ENCODE measurements at places on chromosomes 7 and 10.

GRCh38 chr7:70616211-70616610 lies 515.7 kb upstream of the GALNT17 start:
- H3K4me1 ChIP-seq: no peaks in the 10 kb centered on the region
- H3K27ac ChIP-seq: no peak overlapping the region
- DNase-seq: no peak
- no peaks in the 10 kb centered on the region for H3K36me3 ChIP-seq

DNA sequence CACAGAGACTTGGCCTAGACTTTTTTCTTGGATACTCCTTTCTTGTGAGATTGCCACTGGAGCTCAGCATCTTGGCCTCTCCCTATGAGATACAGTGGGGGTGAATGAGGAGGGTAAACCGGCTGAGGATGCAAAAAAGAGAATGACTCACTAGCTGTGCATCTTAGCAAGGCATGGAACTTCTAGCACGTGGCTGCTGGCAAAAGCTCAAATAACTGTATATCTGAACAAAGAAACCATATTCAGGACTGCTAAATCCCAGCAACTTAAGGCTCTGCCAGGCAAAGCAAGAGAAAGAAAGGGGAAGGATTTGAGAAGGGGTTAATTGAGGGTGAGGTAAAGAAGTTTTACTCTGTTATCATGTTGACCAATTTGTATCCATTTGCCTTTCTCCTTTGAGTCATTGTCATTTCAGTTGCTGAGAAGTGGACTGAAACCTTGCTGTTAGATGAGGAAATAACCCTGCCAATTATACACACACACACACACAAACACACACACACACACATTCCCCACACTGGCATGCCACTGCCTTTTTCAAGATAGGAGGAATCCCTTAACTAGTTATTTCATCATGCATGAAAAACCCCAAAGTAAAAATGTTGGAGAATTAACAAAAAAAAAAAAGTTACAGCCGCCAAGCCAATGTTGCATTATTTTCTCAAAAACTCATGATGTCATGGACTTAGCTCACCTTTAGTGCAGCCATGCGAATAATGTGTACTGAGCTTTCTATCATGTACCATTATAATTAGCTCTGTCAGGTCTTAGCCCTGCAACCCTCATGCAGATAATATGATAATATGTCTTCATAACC lies 997.3 kb downstream of the LRMDA start:
- no peak for DNase-seq
- H3K36me3 ChIP-seq: no peaks in the 10 kb centered on the region
- H3K27me3 ChIP-seq: no peaks in the 10 kb centered on the region
- H3K27ac ChIP-seq: peak overlapping the region; percentile 93

DNA sequence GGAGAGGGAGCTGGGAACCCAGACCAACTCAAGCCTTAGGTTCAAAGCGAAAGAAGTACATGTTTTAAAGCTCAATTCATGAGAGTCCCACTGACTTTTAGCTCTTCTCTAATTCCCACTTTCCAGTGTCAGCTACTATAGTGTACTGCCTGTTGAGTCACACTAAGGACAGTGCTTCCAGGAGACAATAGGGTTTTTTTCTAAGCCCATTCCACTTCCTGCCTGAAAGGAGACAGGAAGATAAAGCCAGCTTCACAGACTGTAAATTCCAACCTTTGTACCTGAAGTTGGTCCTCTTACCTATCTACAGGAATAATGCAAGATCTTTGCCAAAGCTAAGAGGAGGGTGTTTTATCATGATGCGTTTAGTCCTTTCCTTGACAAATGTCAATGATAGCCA lies 4.4 kb downstream of the MSRB2 start:
- no peaks in the 10 kb centered on the region for H3K27me3 ChIP-seq
- H3K27ac ChIP-seq: no peak overlapping the region
- no peak for DNase-seq
- H3K4me3 ChIP-seq: no peak overlapping the region
- H3K4me1 ChIP-seq: peaks cover 20% of the 10 kb centered on the region
- H3K36me3 ChIP-seq: peaks cover 11% of the 10 kb centered on the region

- no peaks in the 10 kb centered on the region for H3K27me3 ChIP-seq
- DNase-seq: no peak
Observed at GRCh38 chr10:30990971-30991646, 40.6 kb downstream of the ZNF438 start.

- H3K27me3 ChIP-seq: no peaks in the 10 kb centered on the region
- H3K4me1 ChIP-seq: no peaks in the 10 kb centered on the region
- no peak overlapping the region for H3K4me3 ChIP-seq
Observed at GRCh38 chr10:92131275-92131820, 159.5 kb downstream of the CPEB3 start.

DNA sequence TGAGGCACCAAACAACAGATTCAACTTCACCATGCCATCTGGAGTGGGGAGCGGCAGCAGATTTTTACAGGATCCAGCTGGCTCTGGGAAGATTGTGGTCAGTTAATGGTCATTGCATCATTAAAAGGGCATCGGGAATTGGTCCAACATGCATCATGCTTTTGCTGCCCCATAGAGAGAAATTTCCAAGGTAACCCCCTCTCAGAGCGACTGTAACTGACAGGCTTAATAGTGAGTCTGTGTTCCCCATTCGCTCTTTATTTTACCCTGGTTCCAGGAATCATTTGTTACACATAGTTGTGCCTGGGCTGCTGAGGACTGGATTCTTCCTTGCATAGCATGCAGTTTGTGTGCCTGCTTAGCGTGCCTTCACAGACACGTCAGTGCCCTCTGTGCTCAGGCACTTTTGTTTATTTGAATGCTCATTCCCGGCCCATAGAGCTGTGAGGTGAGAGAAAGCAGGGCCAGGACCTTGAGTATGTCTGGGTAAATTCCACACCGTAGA lies 49.9 kb downstream of the CDHR3 start:
- no peak overlapping the region for H3K4me3 ChIP-seq
- no peak overlapping the region for H3K27ac ChIP-seq
- DNase-seq: no peak

GRCh38 chr10:102121739-102122372 lies 1.7 kb upstream of the LDB1 start:
- H3K27me3 ChIP-seq: no peaks in the 10 kb centered on the region
- H3K27ac ChIP-seq: peak overlapping the region; percentile 100
- peaks cover 25% of the 10 kb centered on the region for H3K4me1 ChIP-seq
- DNase-seq: no peak

DNA sequence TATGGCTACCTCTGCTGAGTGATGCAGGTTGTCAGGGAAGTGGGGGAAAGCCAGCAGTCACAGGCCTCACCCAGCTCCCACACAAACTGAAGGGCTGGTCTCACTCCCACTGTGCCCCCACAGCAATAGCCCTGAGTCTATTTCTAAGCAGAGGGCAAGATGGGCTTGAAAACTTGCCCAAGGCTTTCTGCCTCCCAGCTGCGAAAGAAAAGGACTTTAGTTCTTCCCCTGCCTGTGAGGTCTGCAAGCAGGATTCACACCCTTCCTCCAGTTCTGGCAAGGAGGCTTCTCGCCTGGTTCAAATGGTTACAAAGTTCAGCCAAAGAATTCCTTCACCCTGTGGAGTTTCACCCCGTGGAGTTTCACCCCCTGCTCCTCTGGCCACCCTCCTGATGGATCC lies 63.3 kb upstream of the PRLHR start:
- H3K4me1 ChIP-seq: no peaks in the 10 kb centered on the region
- no peaks in the 10 kb centered on the region for H3K36me3 ChIP-seq
- H3K27ac ChIP-seq: no peak overlapping the region
- no peak overlapping the region for H3K4me3 ChIP-seq

GRCh38 chr10:133405844-133406527 lies 12.0 kb downstream of the MTG1 start:
- no peak overlapping the region for H3K4me3 ChIP-seq
- no peaks in the 10 kb centered on the region for H3K4me1 ChIP-seq
- H3K27me3 ChIP-seq: no peaks in the 10 kb centered on the region
- H3K36me3 ChIP-seq: peaks cover 21% of the 10 kb centered on the region
- DNase-seq: no peak

- DNase-seq: no peak
- H3K4me3 ChIP-seq: no peak overlapping the region
- H3K27ac ChIP-seq: no peak overlapping the region
- no peaks in the 10 kb centered on the region for H3K36me3 ChIP-seq
- no peaks in the 10 kb centered on the region for H3K27me3 ChIP-seq
Observed at GRCh38 chr10:88271761-88272543, 311.2 kb downstream of the RNLS start.
